ENCODE measurements at places on chromosomes 11 and 22. TPM values are rescaled to one million over a fixed set of nuclear protein-coding genes. Genes with fewer than 3 reads are reported as not detected.

DNA sequence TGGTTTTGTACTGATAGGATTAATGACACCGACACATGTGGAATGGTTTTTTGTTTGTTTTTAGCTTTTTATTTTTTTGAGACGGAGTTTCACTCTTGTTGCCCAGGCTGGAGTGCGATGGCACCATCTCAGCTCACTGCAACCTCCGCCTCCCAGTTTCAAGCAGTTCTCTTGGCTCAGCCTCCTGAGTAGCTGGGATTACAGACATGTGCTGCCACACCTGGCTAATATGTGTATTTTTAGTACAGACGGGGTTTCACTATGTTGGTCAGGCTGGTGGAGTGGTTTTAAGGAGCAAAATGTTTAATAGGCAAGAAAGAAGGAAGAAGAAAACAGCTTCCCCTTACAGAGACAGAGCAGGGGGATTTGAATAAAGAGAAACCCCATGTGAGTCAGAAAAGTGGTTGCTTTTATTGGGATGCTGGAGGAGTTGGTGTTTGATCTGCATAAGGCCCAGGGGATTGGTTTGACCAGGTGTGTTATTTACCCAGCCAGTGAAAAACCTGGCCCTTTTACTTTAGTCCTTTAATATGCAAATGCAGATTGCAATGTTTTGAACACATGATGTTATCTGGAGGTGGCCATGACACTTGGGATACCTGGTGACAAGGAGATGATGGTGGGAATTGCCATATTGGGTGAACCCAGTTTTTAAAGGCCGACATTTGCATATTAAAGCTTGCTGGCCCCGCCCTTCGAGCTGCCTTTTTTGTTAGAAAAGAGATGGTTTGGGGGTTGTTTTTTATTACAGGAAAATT lies 24.3 kb downstream of the SUSD2 start:
- DNase-seq: no peak

GRCh38 chr11:27263046-27263445 lies 100.0 kb downstream of the CCDC34 start:
- DNase-seq: no peak

DNA sequence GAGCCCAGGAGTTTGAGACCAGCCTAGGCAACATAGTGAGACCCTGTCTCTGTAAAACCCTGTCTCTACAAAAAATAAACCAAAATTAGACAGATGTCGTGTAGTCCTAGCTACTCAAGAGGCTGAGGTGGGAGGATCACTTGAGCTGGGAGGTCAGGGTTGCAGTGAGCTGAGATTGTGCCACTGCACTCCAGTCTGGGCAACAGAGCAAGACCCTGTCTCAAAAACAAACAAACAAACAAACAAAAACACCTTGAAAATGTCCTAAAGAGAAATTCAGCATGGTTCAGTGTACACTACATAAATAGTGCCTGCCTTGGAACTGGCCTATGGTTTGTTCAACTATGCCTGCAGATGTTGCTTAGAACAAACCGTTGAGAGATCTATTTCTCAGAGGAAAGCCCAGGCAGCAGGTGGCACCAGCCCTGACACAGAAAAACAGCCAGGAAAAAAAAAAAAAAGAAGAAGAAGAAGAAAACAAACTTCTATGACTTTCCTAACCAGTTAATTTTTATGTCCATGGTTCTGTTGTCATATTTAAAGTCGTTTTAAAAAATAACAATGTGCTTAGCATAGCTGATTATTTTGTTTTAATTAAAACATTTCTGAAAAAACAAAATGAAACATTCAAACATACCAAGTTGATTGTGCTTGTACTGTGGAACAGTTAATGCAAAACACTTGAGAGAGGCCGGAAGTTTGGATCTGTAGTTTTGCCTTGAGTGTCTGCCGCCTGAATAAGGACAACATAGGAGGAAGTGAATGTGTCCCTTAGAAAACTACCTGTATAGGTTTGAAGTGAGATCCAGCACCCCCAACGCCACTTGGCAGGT lies 5.4 kb downstream of the KREMEN1 start:
- DNase-seq: no peak

- DNase-seq: no peak
Observed at GRCh38 chr22:48786679-48786996, 1041.0 kb downstream of the BRD1 start.

RFPL2 gene
- total RNA-seq: 0.19 TPM

DNA sequence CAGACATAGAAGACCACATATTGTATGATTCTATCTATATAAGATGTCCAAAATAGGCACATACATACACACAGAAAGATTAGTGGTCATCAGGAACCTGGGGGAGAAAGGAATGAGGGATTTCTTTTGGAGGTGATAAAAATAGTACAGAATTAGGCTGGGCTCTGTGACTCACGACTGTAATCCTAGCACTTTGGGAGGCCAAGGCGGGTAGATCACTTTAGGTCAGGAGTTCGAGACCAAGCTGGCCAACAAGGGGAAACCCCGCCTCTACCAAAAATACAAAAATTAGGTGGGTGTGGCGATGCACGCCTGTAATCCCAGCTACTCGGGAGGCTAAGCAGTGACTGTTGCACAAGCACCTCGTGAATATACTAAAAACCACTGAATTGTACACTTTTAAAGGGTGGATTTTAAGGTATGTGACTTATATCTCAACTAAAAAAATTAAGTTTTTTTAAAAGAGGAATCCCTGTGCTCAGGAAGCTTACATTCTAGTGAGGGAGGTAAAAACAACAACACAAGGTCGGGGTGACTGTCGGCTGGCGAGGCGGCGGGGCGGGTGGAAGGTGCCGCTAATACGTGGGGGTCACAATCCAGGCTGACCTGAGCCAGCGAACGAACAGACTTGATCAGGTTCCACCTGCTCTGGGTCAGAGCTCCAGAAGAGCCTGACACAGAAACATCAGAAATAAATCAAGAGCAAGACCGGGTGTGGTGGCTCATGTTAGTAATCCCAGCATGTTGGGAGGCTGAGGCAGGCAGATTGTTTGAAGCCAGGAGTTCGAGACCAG lies 25.3 kb upstream of the TESMIN start:
- DNase-seq: no peak

BIRC3 gene
- 0.15 TPM for total RNA-seq

GRCh38 chr11:9802291-9802861 lies 138.5 kb downstream of the SWAP70 start:
- no peak for DNase-seq

DNA sequence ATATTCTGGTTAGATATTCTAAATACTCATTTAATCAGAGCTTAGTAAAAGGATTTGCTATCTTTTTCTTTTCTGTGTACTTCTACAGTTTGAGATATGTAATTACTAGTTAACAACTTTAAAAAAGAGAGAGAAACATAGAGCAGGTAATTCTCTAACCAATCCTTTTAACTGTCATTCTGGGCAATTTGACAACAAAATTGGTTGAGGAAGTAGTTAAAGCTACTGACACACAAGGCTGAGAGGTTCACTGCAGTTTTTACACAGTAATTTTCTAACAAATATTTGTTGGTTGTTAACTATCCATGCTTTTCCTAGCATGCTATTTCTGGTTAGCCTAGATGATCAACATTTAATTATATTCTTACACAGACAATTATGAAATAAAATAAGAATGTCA lies 3.6 kb downstream of the SOX6 start:
- no peak for DNase-seq

OR2D2 gene
- 0.29 TPM for total RNA-seq

NAALADL1 gene
- total RNA-seq: 8.1 TPM

- no peak for DNase-seq
Observed at GRCh38 chr11:6328321-6328720, 8.0 kb upstream of the CAVIN3 start.

DNA sequence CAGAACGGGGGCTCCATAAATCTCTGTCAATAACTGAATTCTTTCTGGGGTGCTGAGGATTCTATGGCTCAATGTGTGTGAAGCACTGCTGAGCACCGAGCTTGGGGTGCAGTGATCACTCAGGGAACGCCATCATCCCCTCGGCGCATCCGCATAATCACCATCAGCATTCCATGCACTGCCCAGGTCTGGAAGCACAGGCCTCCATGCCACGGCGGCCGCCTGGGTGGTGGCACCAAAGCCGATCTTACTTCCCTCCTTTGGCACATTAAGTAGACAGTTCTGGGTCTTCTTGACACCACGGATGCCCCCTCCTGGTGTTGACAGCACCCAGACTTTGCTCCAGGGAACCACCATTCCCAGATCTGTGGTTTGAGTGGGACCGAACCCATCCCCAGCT lies 15.6 kb downstream of the LTO1 start:
- no peak for DNase-seq

Measured in H1 (cell line).